ENCODE measurements at places on chromosomes 7 and 10. TPM values are rescaled to one million over a fixed set of nuclear protein-coding genes. Genes with fewer than 3 reads are reported as not detected.

SYT15B gene
- 0.07 TPM for total RNA-seq

CAMK2B gene
- 0.15 TPM for total RNA-seq

NRAP gene
- 3.0 TPM for total RNA-seq

SAMD9 gene
- total RNA-seq, result 4.8 TPM

CNTNAP2 gene
- 0.15 TPM for total RNA-seq

ASB4 gene
- total RNA-seq, result 0.47 TPM

DDIT4 gene
- 711 TPM for total RNA-seq

CEP55 gene
- total RNA-seq, result 76.0 TPM

CALML3 gene
- total RNA-seq, result not detected

ATG9B gene
- total RNA-seq, result 0.25 TPM

LRRC17 gene
- total RNA-seq, result 0.30 TPM

FAM25C gene
- total RNA-seq, result not detected

CLRN3 gene
- total RNA-seq, result not detected

ADCYAP1R1 gene
- total RNA-seq, result not detected

ADO gene
- 42.5 TPM for total RNA-seq

ERVW-1 gene
- not detected for total RNA-seq

SLC13A1 gene
- total RNA-seq, result not detected

SLC26A5 gene
- not detected for total RNA-seq

GNGT1 gene
- 0.61 TPM for total RNA-seq

ABCA13 gene
- total RNA-seq, result not detected

ABCB1 gene
- total RNA-seq, result 4.5 TPM

PDGFA gene
- total RNA-seq, result 20.3 TPM

PPP1R17 gene
- not detected for total RNA-seq
